Fibroblast of lung (primary cell): ENCODE measurements at places on chromosomes 3 and 15. TPM values are rescaled to one million over a fixed set of nuclear protein-coding genes. Genes with fewer than 3 reads are reported as not detected.

The CKMT1B gene
- 0.03 TPM in 1 of 2 replicates, not detected in the other for polyA plus RNA-seq

The COLQ gene
- 0.17 and 0.34 TPM in 2 replicates for polyA plus RNA-seq

The KCNMB3 gene
- 0.76 and 1.3 TPM in 2 replicates for polyA plus RNA-seq

The CEP19 gene
- 2.3 and 3.2 TPM in 2 replicates for polyA plus RNA-seq

The CLDN16 gene
- polyA plus RNA-seq, result 0.08 and 0.10 TPM in 2 replicates

The MESP2 gene
- 0.24 TPM in 1 of 2 replicates, not detected in the other for polyA plus RNA-seq

The UPK1B gene
- polyA plus RNA-seq, result not detected in 2 replicates

The LYSMD4 gene
- polyA plus RNA-seq, result 3.6 and 7.0 TPM in 2 replicates

The IP6K1 gene
- 38.8 and 45.4 TPM in 2 replicates for polyA plus RNA-seq

The TBC1D2B gene
- 28.4 and 49.4 TPM in 2 replicates for polyA plus RNA-seq

DNA sequence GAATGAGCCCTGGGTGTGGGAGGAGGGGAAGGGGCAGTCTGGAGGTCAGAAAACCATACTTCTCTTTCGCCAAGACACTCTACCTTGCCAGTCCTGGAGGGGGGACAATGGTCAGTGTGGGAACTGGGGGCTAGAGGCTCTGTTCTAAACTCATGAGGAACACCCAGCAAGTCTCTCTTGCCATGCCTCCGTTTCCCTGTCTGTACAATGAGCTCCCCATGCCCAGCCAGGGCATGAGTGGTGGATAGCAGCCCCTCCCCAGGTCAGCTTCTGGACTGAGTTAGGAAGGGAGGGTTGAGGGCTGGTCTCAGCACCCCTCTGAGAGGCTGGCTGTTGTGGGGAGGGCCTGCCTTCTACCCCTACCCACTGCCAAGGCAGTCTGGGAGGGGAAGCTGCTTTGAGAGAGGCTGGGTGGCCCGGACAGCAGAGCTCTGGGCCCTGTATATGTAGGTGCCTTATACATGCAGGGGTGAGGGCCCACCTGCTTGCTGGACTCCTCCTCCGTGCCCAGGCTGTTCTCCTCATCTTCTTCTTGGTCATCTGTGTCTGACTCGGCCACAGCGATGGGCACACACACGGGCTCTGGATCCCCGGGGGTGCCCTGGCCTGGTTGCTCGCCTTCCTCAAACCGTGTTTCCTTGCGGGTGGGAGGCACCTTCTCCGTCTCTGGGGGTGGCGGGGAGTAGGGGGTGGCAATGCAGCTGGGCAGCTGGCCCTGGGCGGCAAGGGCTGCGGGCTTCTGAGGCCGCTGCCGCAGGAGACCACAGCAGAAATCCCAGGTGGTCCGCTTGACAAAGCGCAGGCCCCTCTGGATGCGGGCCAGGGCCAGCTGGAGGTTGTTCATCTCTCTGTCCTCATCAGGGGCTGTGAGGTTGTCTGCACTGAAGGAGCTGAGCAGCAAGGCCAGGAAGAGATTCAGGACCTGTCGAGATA, 68.8 kb downstream of the SCN5A start:
- no peak for DNase-seq

DNA sequence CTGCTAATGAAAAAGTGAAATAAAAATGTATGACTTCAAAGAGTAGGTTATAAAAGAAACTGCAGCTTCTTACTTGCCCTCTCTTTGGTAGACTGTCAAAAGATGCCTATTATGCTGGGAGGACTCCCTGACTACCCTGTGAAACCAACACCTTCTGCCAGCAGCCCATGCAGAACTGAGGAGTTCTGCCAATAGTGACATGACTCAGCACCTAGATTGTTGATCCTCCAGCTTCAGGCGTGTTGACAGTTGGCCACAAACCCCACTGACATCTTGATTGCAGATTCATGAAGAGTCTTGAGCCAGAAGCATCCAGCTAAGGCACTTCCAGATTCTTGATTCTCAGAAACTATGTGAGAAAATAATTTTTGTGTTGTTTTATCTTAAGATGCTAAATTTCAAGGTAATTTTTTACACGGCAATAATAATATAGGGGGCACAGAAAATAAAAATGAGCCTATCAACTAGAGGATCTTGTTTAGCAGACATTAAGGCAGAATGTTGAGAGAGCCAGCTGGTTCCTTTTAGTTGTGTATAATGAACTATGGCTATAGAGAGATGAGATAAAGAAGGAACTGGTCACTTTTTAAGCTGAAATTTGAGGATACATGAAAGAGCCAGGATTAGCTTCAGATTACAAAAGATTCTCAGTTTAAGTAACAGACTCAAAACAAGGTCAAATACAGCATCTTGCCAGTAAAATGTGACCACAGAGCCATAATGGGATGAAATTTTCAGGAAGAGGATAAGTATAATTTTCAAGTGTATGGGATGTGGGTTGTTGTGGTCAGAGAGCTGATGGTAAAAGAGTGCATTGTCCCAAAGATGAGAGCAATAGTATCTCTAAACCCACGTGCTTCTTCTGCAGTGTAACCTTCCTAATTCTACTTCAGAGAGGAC, 588.7 kb upstream of the CBLB start:
- DNase-seq, result peak; percentile 96

- DNase-seq, result no peak
Observed at GRCh38 chr3:143314251-143315093, 194.9 kb downstream of the CHST2 start.

GRCh38 chr3:9716801-9717555, 13.3 kb downstream of the CPNE9 start:
- DNase-seq, result no peak

- DNase-seq, result peak; percentile 74
Observed at GRCh38 chr3:158703566-158703965, 28.7 kb downstream of the RARRES1 start.

- DNase-seq, result no peak
Observed at GRCh38 chr3:62995530-62995929, 120.3 kb upstream of the CADPS start.

- no peak for DNase-seq
Observed at GRCh38 chr3:115165701-115166100, 18.6 kb upstream of the ZBTB20 start.

DNA sequence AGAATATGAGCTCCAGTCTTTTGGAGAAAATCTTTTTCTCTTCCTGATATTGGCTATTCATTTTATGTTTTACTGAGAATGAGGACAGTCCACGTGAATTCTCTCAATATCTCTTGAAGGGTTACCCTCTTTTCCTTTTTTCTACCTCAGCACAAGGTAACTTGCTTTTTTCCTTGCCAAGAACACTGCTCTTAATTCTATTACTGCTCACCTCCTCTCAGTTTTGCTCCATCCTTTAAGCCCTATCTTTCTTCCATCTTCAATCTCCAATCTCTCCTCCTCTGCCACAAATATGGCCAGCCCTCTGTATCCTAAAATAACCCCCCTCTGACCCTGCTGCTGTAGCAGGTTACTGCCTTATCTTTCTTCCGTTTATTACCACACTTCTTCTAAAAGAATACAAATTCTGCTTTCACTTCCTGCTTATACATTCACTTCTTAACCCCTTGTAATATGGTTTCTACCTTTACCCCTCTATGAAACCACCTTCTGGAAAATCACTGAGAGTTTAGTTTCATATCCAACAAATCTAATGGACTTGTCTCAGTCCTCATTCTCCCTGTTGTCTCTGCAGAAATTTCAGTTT, 89.0 kb downstream of the NFKBIZ start:
- DNase-seq, result no peak

- DNase-seq, result no peak
Observed at GRCh38 chr3:138186221-138186620, 880 bp upstream of the ARMC8 start.

DNA sequence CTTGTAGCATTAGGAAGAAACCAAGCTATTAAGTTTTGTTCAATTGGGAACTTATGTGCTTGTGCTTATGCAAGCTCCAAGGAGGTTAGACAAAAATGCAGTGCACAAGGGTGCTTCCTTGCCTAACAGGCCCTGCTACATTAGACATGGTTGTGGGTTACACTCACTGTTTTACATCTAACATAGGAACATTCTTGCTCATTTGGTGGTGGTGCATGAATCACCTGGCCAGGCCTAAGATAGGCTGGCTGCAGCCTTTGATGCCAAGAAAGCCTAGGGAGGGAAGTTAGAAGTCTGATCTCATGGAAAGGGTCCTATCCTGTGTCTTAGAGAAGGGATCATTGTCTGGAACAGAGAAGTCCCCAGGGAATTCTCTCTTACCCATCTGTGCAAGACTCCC, 43.5 kb downstream of the CA12 start:
- DNase-seq, result no peak

DNA sequence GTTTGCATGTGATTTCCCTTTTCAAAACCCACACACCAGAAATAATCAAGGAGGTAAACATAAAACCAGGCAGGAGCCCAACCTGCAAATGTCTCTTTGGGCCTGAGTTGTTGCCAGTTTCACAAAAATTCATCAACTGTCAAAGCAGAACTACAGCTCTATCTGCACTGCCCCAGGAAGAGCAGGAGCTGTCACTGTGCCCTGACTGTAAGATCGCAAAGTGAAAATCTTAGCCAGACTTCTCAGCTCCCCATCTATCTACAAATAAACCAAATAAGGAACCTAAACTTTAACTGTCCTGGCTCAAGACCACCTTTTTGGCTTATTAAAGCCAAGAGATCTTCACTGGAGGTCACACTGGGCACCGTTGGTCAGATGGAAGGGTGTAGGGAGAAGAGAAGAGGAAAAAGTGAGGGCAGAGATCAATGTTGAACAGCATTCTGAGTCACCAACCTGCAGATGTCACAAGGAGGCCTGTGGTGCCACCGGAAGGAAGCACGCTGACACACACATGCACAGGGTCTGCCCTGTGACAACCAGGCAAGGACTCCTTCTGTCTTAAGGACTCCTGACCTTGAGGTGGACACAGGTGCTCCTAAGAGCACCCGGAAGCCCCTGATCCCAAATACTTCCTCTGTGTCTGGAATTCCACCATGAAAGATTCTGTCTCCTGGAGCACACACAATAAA, 58.7 kb downstream of the RPN1 start:
- no peak for DNase-seq

GRCh38 chr15:68566377-68566954, 12.3 kb upstream of the CORO2B start:
- no peak for DNase-seq

DNA sequence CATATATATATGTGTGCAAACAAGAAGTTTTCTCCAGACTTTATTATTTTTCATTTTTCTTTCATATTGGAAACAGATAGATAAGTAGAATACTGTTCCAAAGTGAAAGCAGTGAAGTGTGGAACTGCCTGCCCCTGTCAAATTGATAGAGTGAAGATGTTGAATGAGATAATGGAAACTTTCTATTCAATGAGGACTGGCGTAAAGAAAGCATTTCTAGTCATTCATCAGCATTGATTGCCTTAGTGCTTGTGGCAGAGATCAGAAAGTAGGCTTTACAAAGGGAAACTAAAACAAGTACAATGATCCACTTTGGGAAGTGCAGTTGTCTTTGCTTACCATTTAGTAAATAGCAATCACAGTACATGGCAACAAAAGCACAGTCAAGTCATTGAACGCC, 300.0 kb downstream of the CADM2 start:
- DNase-seq, result no peak

GRCh38 chr15:73026511-73027054, 25.7 kb upstream of the NEO1 start:
- DNase-seq, result no peak

- no peak for DNase-seq
Observed at GRCh38 chr15:99343881-99344551, 92.7 kb downstream of the LRRC28 start.
